Stomach (tissue), 19 donors: ENCODE measurements at places on chromosomes 6 and 20.
A peak's percentile ranks its signal among the peaks of the same experiment; 100 is the strongest.

- peaks cover 15% of the 10 kb centered on the region for H3K27me3 ChIP-seq
- no peak overlapping the region for H3K4me3 ChIP-seq
- DNase-seq, result no peak
- H3K4me1 ChIP-seq, result no peaks in the 10 kb centered on the region
These were observed 105.5 kb downstream of the DHX35 start for GRCh38 chr20:39067526-39068216.

DNA sequence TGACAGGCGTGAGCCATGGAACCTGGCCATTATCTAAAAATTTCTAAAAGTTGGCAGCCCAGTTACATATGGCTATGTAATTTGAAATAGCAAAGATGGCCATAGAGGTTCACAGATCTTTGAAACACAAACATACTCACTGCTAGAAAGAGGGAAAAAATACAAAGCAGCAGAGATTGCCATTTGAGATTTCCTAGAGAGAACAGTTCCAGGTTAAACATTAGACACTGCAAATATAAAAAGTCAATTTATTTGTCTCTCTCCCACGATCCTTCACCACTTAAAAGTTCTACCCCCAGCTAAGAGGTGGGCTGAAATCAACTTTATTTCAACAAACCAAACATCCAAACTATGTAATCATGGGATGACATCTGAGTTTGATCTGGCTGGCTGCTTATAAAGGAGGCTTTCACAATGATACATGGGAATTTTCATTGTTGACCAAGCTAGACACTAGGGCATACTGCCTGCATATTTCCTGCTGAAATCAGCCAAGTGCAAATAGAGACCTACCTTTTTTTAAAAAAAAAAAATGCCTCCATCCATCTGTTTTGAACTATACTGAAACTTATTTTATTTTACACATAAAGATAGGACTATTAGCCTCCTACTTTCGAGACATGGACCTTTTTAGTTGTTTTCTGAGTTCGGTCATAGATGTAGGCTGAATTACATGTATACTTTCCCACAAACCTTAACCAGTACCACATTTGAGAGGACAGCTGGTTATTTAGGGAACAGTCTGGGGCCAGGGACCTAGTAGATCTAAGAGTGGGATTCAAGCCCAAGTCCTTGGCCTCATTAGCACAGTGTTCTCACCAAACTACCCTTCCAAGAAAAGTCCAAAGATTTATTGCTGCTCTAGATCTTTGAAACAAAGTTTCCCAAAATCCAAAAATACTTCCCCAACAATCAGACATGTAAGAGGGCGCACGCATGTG lies 16.6 kb downstream of the DCDC2 start:
- no peaks in the 10 kb centered on the region for H3K27me3 ChIP-seq
- H3K27ac ChIP-seq, result no peak overlapping the region
- H3K4me3 ChIP-seq, result no peak overlapping the region
- peak; percentile 43 for DNase-seq
- no peaks in the 10 kb centered on the region for H3K36me3 ChIP-seq
- H3K4me1 ChIP-seq, result no peaks in the 10 kb centered on the region

GRCh38 chr20:9395971-9396370 lies 118.4 kb upstream of the LAMP5 start:
- no peak for DNase-seq
- no peak overlapping the region for H3K4me3 ChIP-seq
- H3K4me1 ChIP-seq, result peaks cover 23% of the 10 kb centered on the region
- no peaks in the 10 kb centered on the region for H3K27me3 ChIP-seq

DNA sequence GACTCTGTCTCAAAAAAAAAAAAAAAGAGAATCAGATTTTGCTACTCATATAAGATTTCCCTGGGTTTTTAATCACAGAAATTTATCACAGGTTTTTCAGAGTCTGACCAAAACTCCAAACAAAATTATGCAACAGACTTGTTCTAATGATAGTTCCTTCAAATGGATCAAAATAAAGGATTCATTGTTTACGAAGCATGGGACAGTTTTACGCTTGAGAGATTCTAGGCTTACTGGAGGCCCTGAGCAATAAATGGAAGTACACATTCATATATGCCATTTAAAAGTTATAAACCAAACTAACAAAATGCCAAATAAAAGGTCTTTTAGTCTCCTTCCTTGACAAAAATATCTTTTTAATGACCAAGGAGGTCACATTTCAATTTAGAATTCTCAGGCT lies 245.1 kb upstream of the KCNQ5 start:
- H3K27me3 ChIP-seq, result no peaks in the 10 kb centered on the region
- no peaks in the 10 kb centered on the region for H3K4me1 ChIP-seq
- no peaks in the 10 kb centered on the region for H3K36me3 ChIP-seq

- H3K27me3 ChIP-seq, result peaks cover 6% of the 10 kb centered on the region
- H3K27ac ChIP-seq, result no peak overlapping the region
- H3K4me1 ChIP-seq, result no peaks in the 10 kb centered on the region
- H3K36me3 ChIP-seq, result no peaks in the 10 kb centered on the region
- no peak overlapping the region for H3K4me3 ChIP-seq
These were observed 39.5 kb downstream of the GRM4 start for GRCh38 chr6:34106421-34106820.

DNA sequence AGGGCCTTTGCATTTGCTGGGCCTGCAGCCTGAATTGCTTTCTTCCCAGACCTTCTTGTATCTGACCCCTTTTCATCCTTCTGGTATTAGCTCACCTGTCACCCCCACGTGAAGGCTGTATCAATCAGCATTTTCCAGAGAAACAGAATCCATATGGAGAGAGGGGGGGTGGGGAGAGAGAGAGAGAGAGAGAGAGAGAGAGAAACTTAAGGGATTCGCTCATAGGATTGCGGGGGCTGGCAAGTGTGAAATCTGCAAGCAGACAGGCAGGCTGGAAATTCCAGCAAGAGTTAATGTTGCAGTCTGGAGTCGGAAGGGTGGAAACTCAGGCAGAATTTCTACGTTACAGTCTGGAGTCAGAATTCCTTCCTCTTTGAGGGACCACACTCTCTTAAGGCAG lies 410.7 kb upstream of the SULF2 start:
- no peaks in the 10 kb centered on the region for H3K36me3 ChIP-seq
- DNase-seq, result no peak
- H3K27me3 ChIP-seq, result no peaks in the 10 kb centered on the region
- no peak overlapping the region for H3K4me3 ChIP-seq
- no peaks in the 10 kb centered on the region for H3K4me1 ChIP-seq

DNA sequence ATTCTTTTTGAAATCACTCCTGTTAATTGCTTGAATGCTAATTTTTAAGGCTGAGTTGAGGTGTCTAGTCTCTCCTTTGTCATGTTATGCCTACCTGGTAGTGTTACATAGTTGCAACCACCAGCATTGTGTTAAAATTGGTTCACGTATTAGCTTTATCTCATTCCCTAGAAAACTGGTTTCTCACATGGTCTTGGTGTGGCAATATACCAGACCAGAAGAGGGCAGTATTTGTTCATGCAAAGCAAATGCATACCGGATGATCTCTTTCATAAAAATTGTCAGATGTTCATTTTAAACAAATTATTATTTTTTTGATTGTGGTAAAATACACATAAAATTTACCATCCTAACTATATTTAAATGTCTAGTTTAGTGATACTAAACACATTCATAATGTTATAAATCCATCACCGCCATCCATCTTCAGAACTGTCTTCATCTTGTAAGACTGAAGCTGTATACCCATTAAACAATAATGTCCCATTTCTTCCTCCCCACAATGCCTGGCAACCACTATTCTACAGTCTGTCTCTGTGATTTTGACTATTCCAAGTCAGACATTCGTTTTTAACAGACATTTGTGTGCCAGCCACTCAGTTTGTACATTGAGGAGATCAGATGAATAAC lies 92.8 kb downstream of the ATRN start:
- no peak overlapping the region for H3K4me3 ChIP-seq
- no peak overlapping the region for H3K27ac ChIP-seq
- H3K4me1 ChIP-seq, result no peaks in the 10 kb centered on the region
- H3K27me3 ChIP-seq, result no peaks in the 10 kb centered on the region

DNA sequence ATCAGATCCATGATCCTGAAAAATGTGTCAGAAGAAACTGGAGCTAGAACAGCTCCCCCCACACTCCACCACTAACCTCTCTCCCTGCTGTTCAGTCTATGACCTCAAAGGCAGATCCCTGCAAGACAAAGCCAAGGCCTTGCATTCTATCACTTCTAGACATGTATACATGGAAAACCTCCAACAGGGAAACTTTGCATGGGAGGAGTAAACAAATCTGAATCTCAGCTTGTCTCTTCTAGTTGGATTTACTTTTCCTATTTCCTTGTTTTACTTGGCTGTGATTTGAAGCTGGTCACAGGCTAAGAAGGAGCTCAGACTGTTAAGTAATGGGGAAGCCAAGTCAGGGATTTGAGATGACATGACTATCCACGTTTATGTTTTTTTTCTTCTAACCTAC lies 456.8 kb upstream of the CHD6 start:
- peak overlapping the region; percentile 2 for H3K27ac ChIP-seq
- no peak for DNase-seq
- H3K4me3 ChIP-seq, result no peak overlapping the region
- H3K27me3 ChIP-seq, result no peaks in the 10 kb centered on the region

DNA sequence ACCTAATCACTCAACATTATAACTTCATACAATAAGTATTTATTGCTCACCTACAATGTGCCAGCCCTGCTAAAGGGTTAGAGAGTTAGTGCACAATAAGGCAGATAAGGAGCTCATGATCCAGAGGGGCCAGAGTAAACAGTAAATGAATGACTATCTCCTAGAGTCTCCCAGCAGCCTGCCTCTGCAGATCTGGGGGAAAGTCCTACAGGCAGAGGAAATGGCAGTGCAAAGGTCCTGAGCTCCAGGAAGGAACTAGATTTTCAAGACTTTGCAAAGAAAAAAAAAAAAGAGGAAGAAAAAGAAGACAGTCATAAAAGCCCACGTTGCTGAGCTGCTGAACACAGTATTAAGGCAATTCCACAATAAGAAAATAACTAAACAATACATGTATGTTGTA lies 160.1 kb downstream of the SIM1 start:
- H3K4me3 ChIP-seq, result no peak overlapping the region
- DNase-seq, result no peak

- no peaks in the 10 kb centered on the region for H3K27me3 ChIP-seq
- H3K4me3 ChIP-seq, result no peak overlapping the region
- H3K27ac ChIP-seq, result no peak overlapping the region
- H3K36me3 ChIP-seq, result no peaks in the 10 kb centered on the region
- no peaks in the 10 kb centered on the region for H3K4me1 ChIP-seq
These were observed 32.3 kb upstream of the HLA-A start for GRCh38 chr6:29909985-29910384.

GRCh38 chr20:34997131-34997561 lies 41.5 kb downstream of the MYH7B start:
- peaks cover 90% of the 10 kb centered on the region for H3K36me3 ChIP-seq
- no peak overlapping the region for H3K27ac ChIP-seq
- H3K4me3 ChIP-seq, result no peak overlapping the region
- H3K4me1 ChIP-seq, result peaks cover 10% of the 10 kb centered on the region

DNA sequence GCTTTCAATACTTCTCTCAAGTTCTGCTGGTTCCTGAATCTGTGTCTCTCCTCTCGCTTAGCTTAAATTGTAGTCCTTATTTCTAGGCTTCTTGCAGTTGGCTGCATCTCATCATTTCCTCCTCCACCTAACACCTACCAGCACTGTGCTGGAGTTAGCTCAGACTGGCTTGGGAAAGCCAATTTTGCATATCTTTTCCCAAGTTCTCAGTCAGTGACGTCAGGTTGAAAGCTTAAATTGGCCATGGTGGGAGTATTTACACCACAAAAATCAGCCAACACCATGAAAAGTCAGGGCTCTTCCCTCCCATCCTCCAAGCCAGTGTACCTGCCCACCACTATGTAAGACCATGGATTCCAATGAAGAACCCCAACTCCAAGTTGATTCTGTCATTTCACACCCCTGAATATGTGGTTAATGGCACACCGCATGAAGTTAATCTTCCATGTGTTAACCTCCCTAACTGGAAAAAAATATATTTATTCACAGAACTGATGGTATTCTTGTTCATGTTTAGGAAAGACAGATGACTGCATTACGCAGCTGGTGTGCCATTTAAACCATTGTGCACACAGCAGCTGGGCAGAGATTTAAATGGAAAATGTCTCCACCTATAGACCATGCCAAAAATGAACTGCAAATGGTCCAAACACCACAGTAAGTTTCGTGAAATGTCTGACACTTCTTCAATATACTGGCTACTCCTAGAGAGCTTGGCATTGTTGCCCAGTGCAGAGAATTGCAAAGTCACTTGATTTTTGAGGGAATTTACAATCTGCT lies 274.1 kb upstream of the MAP3K7 start:
- H3K27me3 ChIP-seq, result no peaks in the 10 kb centered on the region
- H3K4me3 ChIP-seq, result no peak overlapping the region
- DNase-seq, result no peak

DNA sequence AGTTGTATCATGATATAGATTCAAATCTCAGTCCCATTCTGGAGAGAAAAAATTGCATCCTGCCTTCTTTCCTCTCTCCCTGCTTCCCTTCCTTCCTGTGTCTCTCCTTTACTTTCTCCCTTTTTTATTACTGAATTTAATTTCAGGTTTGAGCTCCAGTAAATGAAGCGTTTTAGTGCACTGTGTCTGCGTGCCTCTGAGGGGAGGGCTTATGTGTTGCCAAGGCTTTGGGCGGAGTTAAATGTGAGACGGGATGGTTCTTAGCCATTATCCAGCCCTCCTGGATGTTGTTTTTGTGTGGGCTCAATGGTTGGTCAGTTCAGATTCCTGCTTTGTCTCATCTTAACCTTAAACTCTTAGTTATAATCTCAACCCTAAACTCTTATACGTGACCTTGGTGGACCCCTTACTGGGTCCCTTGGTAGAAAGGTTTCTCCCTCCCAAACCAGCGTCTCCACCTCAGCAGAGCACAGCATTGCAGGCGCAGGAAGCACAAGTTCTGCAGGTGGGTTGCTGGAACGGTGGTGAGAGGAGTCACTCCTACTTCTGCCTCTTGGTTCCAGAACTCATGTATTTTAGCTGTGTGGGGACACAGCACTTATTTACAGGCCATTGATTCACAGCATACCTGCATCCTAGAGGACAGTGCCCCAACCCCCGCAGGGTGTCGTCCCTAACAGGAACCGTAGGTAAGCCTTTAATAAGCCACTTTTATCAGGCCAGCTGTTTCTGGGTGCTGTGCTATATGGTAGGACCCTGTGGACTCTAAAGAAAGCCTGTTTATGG lies 68.5 kb downstream of the DNAH8 start:
- H3K36me3 ChIP-seq, result no peaks in the 10 kb centered on the region
- no peak overlapping the region for H3K27ac ChIP-seq
- no peaks in the 10 kb centered on the region for H3K4me1 ChIP-seq

DNA sequence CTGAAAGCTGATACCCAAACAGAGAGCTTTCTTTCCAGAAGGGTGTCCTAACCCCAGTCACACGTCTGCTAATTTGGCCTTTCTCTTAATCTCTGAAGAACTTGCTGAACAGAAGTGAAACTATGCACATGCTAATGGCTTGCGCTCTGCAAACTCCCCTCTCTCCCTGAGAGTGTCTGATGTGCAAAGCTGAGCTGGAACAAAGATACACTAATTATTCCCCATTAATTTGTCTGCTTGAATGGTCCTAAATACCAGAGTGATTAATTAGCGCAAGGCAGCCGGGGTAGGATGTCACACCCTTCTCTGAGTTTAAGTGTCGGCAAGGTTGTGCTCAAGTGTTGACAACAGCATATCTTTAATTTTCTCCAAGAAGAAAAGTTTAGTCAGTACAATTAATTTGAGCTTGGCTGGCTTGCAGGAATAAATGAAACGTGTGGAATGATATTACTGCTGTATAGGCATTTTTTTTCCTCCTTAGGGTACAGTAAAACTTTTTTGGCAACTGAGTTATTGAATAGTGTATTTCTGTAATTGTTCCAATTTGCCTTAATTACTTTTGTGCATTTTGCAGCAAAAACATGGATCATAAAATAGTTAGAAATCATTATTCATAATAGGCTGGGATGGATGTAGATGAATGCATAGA lies 715.9 kb upstream of the POU3F2 start:
- DNase-seq, result no peak
- H3K27ac ChIP-seq, result no peak overlapping the region
- H3K4me1 ChIP-seq, result no peaks in the 10 kb centered on the region
- no peaks in the 10 kb centered on the region for H3K27me3 ChIP-seq
